ENCODE measurements at places on chromosomes 3 and 15.

DNA sequence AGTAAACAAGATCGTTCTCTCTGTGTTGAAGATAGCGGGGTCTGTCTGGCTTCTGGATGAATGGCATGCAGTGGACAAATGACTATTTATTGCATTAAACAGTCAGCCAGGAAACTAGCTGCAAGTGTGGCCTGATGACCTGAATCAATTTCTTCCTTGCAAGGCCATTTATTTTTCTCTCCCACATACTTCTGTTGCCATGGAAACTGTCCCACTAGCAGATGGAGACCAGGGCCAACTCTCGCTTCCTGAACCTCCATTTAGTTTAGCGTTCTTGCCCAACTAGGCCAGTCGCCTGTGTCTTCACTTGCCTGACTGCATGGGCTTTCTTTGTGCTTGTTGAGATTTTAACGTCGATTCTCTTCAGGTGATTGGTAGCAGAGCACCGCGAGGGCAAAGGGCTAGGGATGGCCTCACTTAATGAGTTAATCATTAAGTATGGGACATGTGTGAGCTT lies 27.6 kb downstream of the LMCD1 start:
- DNase-seq = peak; percentile 57
- H3K36me3 ChIP-seq = no peaks in the 10 kb centered on the region
- H3K4me3 ChIP-seq = no peak overlapping the region
- H3K27me3 ChIP-seq = no peaks in the 10 kb centered on the region
- peaks cover 30% of the 10 kb centered on the region for H3K4me1 ChIP-seq

DNA sequence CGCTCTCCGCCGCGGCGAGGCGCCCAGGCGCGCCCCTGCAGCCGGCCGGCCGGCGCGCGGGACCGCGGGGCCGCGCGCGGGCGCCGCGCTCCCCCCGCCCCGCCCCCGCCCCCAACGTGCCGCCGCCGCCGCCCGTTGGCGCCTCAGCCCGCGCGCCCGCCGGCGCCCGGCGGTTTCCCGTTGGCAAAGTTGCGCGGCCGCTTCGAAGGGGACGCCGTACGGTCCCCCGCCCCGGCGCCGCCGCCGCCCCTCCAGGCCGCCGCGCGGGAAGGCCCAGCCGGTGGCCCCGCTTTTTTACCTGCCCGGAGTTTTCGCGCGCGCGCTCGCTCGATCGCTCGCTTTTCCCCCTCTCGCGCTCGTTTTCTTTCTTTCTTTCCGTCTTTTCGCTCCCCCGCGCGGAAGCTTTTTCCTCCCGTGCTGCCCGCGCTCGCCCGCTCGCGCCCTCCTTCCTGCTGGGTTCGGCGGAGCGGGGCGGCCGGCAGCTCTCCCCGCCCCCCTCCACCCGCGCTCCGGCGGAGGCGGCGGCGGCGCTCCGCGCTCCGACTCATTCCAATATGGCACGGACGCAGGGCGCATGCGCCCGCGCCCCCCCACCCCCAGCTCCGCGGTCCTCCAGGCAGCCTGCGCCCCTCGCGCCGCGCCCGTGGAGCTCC lies at the start of gene SFMBT1:
SFMBT1 (minus strand) TSS at position 556 of the 653 bp plus-strand sequence. CDS start 76,945 bp downstream, outside the sequence.
- H3K36me3 ChIP-seq = no peaks in the 10 kb centered on the region
- peak; percentile 93 for DNase-seq
- no peaks in the 10 kb centered on the region for H3K27me3 ChIP-seq
- H3K4me1 ChIP-seq = peaks cover 8% of the 10 kb centered on the region
- peak within 1 kb of the TSS; percentile 68 for H3K4me3 ChIP-seq

- H3K27ac ChIP-seq = no peak overlapping the region
- no peak for DNase-seq
- H3K4me1 ChIP-seq = no peaks in the 10 kb centered on the region
- no peak overlapping the region for H3K4me3 ChIP-seq
Measured at GRCh38 chr15:72584006-72584405, 70.5 kb upstream of the GOLGA6B start.

- H3K27ac ChIP-seq = peak overlapping the region; percentile 97
- no peak for DNase-seq
- peak overlapping the region; percentile 95 for H3K4me3 ChIP-seq
- peaks cover 21% of the 10 kb centered on the region for H3K4me1 ChIP-seq
- peaks cover 5% of the 10 kb centered on the region for H3K36me3 ChIP-seq
Measured at GRCh38 chr15:42491539-42492225, 741 bp upstream of the ZNF106 start.

DNA sequence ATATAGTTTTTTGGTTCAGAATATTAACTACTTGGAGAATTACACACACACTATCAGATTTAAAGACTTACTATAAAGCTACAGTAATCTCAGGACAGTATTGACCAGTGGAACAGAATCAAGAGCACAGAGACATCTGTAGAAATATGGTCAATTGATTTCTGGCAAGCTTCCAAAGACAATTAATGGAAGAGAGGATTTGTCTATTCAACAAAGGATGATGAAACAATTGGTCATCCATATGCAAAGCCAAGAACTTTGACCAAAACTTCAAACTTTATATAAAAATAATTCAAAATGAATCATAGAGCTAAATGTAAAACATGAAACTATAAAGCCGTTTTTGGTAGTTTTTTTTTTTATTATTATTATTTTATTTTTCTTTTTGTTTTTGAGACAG lies 29.8 kb upstream of the MB21D2 start:
- no peak overlapping the region for H3K4me3 ChIP-seq
- no peaks in the 10 kb centered on the region for H3K27me3 ChIP-seq
- no peak overlapping the region for H3K27ac ChIP-seq
- H3K36me3 ChIP-seq = no peaks in the 10 kb centered on the region
- no peaks in the 10 kb centered on the region for H3K4me1 ChIP-seq
- no peak for DNase-seq

DNA sequence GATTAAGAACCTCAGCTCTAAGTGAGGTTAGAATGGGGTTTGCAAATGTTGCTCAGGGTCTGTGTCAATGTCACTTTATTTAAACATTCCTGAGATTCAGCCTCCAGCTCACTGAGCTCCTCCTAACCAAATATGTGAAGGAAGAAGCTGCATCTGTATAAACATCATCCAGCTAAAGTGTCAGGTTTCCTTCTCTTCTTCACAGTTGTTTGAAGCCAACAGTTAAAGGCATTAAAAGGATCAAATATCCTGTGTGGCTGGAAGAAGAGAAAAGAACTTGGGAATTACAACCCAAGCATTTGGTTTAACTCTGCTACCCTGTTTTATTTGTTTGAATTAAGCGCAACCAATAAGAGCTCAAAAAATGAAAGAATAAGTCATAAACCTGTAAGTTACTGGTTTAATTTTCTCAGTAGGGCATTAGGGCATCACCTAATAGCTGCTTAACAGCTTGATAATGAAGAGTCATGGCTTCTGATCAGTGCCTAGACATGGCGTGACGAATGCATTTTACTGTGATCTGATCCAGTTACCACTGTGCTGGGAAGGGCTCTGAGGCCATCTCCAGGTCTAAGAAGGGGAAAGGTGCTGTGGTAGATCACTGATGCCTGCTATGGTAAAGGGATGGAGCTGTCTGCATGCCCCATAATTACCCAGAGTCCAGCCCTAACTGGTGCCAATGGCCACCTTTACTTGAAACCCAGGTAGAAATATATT lies 165.7 kb upstream of the TSC22D2 start:
- peak overlapping the region; percentile 21 for H3K27ac ChIP-seq
- peaks cover 10% of the 10 kb centered on the region for H3K4me1 ChIP-seq
- H3K4me3 ChIP-seq = no peak overlapping the region
- H3K36me3 ChIP-seq = no peaks in the 10 kb centered on the region

GRCh38 chr15:40944510-40945296 lies 8.6 kb upstream of the CHAC1 start:
- peaks cover 27% of the 10 kb centered on the region for H3K4me1 ChIP-seq
- no peak for DNase-seq
- no peaks in the 10 kb centered on the region for H3K36me3 ChIP-seq
- H3K27me3 ChIP-seq = peaks cover 22% of the 10 kb centered on the region
- H3K4me3 ChIP-seq = no peak overlapping the region

DNA sequence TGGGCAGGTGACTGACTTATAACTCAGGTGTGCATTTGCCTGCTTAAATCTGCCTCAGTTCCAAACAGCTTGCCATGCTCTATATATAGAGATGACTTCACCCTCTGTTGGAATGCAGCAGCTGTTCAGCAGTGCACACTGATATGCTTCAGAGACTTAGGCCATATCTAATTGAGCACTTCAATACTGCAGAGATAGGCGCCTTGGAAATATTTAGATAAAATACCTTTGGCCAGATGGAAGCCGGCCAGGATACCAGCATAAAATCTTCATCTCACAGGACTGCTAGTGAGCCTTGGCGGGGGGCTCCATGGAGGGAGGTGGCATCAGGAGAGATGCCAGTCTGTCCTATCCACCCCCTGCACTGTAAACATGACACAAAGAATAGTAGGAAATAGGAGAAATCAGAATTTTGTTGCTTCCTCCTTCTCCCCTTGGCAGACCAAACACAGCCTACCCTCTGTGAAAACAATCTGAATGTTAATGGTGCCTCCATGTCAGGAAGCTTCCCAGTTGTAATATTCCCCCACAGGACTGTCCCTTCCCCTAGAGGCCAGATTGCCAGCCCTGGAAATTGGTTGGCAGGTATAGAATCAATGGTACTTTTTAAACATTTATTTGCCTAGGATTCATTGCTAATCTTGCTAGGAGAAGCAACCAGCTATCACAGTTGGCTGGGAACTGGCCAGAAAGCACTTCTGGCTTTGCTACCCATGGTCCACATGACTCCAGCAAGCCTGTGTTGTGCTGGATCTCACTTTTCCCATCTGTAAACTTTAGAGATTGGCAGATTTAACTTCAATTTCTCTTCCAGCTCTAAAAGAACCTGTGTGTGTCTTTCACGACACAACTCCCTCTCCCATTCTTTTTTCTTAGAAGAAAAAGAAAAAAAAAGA lies 215.5 kb upstream of the KCNMB2 start:
- H3K4me3 ChIP-seq = no peak overlapping the region
- no peaks in the 10 kb centered on the region for H3K36me3 ChIP-seq
- peaks cover 6% of the 10 kb centered on the region for H3K4me1 ChIP-seq
- no peaks in the 10 kb centered on the region for H3K27me3 ChIP-seq

DNA sequence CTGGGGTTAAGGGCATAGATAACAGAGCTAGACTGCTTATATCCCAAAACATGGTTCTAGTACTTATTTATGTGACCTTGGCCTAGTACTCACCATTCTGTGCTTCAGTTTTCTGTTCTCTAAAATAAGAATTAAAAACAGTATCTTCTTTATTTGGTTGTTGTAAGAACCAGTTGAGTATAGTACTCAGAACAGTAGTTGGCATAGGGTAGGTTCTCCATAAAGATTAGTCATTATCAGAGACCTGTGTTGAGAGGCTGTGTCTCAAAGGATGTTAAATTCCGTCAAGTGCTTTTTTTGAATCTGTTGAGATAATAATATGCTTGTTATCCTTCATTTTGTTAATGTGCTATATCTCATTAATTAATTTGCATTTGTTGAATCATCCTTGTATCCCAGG lies 47.4 kb upstream of the OSTN start:
- no peaks in the 10 kb centered on the region for H3K4me1 ChIP-seq
- H3K27ac ChIP-seq = no peak overlapping the region
- H3K4me3 ChIP-seq = no peak overlapping the region
- no peaks in the 10 kb centered on the region for H3K36me3 ChIP-seq

DNA sequence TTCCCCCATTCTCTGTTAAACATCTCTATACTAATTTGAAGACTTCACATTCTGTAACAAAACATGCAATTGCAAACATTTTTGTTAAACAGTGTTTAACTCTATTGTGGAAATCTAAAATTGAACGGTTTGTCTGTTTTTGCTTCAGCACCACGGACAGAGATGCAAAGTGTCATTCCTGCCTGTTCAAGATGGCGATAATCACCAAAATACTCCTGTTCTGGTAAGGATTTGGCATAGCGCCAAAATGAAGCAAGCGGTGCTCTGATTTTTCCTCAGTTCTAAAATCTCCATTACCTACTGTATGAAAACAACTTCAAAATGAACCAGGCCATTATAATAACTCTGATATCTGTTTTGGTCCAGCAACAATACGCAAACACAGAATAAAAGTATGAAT lies 129.7 kb upstream of the TUSC7 start:
- no peaks in the 10 kb centered on the region for H3K27me3 ChIP-seq
- H3K27ac ChIP-seq = no peak overlapping the region
- no peak overlapping the region for H3K4me3 ChIP-seq
- H3K4me1 ChIP-seq = no peaks in the 10 kb centered on the region
- no peak for DNase-seq

- no peak overlapping the region for H3K27ac ChIP-seq
- no peaks in the 10 kb centered on the region for H3K27me3 ChIP-seq
- no peak for DNase-seq
Measured at GRCh38 chr3:165133188-165133899, 55.0 kb upstream of the SI start.

GRCh38 chr15:81839387-81839786 lies 206.4 kb downstream of the MEX3B start:
- no peaks in the 10 kb centered on the region for H3K36me3 ChIP-seq
- H3K4me1 ChIP-seq = no peaks in the 10 kb centered on the region
- no peak for DNase-seq
- no peak overlapping the region for H3K27ac ChIP-seq
- H3K27me3 ChIP-seq = no peaks in the 10 kb centered on the region
- H3K4me3 ChIP-seq = no peak overlapping the region

DNA sequence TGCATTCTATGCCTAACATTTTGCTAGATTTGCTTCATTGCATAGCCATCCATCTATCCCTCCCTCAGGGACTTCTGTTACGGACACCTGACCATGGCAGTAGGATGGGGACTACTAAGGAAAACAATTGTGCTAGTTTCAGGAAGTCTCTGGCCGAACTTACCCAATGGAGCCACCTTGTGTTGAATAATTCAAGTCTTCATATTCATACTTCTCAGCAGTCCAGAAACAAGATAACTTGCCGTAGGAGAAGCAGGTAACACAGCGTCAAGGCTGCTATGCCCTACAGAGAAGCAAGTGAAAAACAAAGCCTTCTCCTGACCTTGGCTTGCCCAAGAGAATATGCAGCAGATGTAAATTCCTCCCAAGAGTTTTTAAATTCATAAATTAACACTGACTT lies 685.3 kb downstream of the GRM7 start:
- H3K4me3 ChIP-seq = no peak overlapping the region
- H3K27ac ChIP-seq = no peak overlapping the region
- H3K27me3 ChIP-seq = no peaks in the 10 kb centered on the region
- H3K36me3 ChIP-seq = no peaks in the 10 kb centered on the region
- DNase-seq = no peak
- peaks cover 7% of the 10 kb centered on the region for H3K4me1 ChIP-seq

GRCh38 chr3:120382941-120383447 lies 33.8 kb upstream of the LRRC58 start:
- no peaks in the 10 kb centered on the region for H3K27me3 ChIP-seq
- H3K4me3 ChIP-seq = no peak overlapping the region
- no peak for DNase-seq
- no peak overlapping the region for H3K27ac ChIP-seq

DNA sequence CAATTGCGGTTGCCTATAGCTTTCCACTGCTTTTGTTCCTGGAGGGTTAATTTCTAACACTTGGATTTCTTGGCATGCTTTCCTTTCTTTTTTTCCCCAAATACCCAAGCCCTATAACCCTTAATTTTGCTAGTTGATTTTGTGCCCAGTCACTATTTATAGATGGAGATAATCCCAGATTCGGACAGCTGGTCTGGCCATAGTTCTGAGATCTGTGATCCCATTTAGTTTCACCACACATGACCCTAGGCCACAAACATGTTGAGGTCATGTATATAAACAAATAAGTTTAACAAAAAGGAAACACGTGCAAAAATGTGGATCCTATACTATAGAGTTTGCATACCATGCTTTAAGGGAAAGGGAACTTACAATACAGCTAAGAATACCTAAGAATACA lies 111.4 kb downstream of the ZMAT3 start:
- H3K27me3 ChIP-seq = no peaks in the 10 kb centered on the region
- H3K27ac ChIP-seq = no peak overlapping the region
- no peak overlapping the region for H3K4me3 ChIP-seq
- DNase-seq = no peak

Measured in spinal cord (tissue), 10 donors.